ENCODE measurements at places on chromosomes 4 and X. TPM values are rescaled to one million over a fixed set of nuclear protein-coding genes. Genes with fewer than 3 reads are reported as not detected.

DNA sequence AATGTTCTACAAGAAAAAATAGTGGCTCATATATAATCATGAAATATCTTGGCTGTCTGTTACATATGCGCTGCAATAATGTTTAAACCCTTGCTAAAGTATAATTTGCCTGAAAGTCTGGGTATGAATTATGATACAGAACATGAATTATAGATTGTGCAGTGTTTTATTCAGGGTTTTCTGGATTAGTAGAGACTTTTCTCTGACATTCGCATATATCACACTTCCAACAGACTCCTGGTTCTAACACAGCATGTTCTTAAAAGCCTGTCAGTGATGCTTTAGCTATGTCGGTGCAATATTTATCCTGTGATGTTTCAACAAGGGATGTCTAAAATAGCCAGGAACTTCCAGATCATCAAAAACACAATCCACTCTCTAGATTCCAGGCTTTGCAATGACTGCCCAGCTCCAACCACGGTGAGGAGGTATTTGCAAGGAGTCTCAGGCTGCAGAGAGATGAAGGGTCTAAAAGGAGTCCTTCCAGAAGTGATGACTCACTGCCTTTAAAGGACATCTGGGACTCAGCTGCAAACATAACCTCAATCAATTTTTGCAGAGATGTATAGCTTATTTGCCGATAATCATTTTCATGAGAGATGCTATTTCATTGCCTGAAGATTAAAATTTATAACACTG, 69.4 kb downstream of the RWDD4 start:
- H3K36me3 ChIP-seq = no peaks in the 10 kb centered on the region
- H3K4me3 ChIP-seq = no peak overlapping the region
- H3K27me3 ChIP-seq = no peaks in the 10 kb centered on the region
- no peaks in the 10 kb centered on the region for H3K4me1 ChIP-seq
- DNase-seq = peak; percentile 59

- H3K27me3 ChIP-seq = no peaks in the 10 kb centered on the region
- peak; percentile 64 for DNase-seq
- no peak overlapping the region for H3K4me3 ChIP-seq
- H3K27ac ChIP-seq = no peak overlapping the region
These were observed 125.4 kb downstream of the ZNF330 start for GRCh38 chr4:141346144-141346543.

PWWP3B gene
- not detected for polyA plus RNA-seq

DNA sequence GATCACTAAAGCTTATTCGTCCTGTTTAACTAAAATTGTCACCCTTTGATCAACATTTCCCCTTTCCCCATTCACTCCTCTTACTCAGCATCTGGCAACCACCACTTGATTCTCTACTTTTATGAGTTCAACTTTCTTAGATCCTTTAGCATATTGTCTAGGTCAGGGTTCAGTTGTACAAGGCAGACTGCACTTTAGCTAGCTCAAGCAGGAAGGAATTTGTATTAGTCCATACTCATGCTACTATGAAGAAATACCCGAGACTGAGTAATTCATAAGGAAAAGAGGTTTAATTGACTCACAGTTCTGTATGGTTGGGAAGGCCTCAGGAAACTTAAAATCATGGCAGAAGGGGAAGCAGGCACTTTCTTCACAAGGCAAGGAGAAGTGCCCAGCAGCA, 44.3 kb downstream of the TASL start:
- H3K36me3 ChIP-seq = no peaks in the 10 kb centered on the region
- H3K27me3 ChIP-seq = no peaks in the 10 kb centered on the region
- H3K4me3 ChIP-seq = no peak overlapping the region
- no peak for DNase-seq
- no peaks in the 10 kb centered on the region for H3K4me1 ChIP-seq

DNA sequence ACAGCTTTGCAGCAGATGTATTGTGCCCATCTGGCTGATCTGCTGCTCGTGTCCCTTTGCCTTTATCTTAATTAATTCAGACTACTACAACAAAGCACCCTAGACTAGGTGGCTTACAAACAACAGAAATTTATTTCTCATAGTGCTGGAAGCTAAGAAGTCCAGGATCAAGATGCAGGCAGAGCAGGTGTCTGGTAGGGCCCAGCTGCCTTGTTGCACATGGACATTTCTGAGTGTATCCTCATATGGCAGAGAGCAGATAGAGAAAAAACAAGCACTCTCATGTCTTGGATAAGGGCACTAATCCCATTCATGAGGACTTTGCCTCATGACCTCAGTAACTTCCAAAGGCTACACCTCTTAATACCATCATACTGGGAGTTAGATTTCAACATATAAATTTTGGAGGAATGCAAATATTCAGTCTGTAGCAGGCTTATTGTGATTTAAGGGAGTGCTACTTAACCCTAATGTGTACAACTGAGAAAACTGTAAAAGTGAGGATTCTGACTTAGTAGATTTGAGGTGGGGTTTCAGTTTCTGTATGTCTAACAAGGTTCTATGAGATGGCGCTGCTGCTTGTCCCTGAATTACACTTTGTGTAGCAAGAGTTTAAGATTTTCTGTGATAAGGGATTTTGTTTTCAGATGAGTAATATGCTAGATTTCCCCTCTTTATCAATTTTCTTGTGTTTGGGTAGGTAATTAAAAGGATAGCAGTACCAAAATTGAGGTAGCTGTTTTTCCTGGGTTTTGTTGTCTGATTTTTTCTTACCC, 473.2 kb upstream of the TECRL start:
- H3K4me1 ChIP-seq = no peaks in the 10 kb centered on the region
- no peak overlapping the region for H3K4me3 ChIP-seq
- no peaks in the 10 kb centered on the region for H3K27me3 ChIP-seq
- no peak for DNase-seq
- no peak overlapping the region for H3K27ac ChIP-seq
- no peaks in the 10 kb centered on the region for H3K36me3 ChIP-seq

- no peaks in the 10 kb centered on the region for H3K4me1 ChIP-seq
- no peaks in the 10 kb centered on the region for H3K27me3 ChIP-seq
- H3K27ac ChIP-seq = no peak overlapping the region
- peak; percentile 66 for DNase-seq
- H3K4me3 ChIP-seq = no peak overlapping the region
- H3K36me3 ChIP-seq = no peaks in the 10 kb centered on the region
These were observed 124.5 kb downstream of the NPNT start for GRCh38 chr4:106019771-106020170.

DNA sequence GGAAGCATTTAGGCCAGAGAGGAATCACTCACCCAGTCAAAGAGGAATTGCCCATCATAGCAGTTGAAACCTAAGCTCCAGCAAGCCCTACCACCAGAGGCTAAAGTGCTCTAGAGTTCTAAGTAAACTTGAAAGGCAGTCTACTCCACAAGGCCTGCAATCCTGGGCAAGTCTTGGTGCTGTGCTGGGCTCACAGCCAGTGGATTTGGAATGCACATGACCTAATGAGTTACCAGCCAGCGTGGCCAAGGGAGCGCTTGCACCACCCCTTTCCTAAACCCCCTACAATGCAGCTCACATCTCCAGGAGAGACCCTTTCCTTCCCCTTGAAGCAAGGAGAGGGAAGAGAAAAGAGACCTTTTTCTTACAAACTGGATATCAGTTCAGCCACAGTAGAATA, 445.7 kb downstream of the GASK1B start:
- H3K4me3 ChIP-seq = no peak overlapping the region
- H3K36me3 ChIP-seq = no peaks in the 10 kb centered on the region
- no peaks in the 10 kb centered on the region for H3K27me3 ChIP-seq
- peak; percentile 12 for DNase-seq
